Right ventricle myocardium inferior (tissue), 1 donor: ENCODE measurements at places on chromosomes 2 and 18.

DNA sequence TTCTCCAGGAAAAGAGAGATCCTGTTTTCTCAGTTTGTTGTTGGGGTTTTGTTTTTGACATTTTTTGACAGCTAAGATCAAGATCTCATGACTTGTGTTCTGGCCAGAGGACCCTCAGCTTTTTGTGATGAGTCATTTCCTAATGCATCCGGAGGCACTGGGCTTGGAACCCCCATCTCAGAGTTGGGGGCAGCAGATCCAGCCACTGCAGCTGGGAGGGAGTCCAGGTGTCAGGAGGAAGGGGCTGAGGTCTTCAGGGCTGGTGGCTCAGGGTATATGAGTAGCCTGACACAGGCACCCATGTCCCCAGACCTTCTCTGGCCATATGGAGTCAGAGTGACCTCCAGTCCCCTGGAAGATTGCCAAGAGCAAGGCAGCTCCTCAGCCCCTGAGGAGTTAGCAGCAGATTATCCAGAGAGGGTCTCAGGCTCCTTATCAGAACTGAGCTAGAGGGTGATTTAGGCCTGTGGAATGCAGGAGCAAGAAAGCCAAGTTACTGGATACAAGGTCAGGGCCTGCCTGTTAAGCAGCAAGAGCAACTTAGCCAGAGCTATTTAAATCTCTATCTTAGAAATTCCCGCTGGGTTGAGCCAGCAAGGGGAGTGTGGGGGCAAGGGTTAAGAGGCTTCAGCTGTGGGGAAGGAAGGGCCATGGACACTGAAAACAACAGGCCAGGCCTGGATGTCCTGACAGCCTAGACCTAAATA lies 62.4 kb downstream of the TANC1 start:
- peak; percentile 69 for DNase-seq

DNA sequence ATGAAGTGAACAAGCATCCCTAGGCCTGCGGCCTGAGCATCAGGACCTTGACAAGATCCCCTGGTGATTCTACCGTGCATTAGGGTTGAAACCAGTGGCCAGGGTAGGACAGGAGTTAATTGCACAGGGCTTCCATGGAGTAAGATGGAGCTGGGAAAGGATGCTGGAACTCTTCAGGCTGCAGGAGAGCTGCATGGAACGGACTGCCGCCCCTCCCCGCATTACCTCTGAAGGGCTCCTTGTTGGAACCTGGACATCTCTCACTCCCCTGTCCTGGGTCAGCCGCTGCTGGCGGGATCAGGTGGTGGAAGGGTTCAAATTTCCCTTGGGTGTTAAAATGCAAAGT lies 156.6 kb upstream of the ID2 start:
- no peak for DNase-seq

GRCh38 chr2:73172963-73173362 lies 29.4 kb upstream of the NOTO start:
- DNase-seq: no peak

- DNase-seq: no peak
Measured at GRCh38 chr2:49812730-49813129, 658.4 kb upstream of the FSHR start.

DNA sequence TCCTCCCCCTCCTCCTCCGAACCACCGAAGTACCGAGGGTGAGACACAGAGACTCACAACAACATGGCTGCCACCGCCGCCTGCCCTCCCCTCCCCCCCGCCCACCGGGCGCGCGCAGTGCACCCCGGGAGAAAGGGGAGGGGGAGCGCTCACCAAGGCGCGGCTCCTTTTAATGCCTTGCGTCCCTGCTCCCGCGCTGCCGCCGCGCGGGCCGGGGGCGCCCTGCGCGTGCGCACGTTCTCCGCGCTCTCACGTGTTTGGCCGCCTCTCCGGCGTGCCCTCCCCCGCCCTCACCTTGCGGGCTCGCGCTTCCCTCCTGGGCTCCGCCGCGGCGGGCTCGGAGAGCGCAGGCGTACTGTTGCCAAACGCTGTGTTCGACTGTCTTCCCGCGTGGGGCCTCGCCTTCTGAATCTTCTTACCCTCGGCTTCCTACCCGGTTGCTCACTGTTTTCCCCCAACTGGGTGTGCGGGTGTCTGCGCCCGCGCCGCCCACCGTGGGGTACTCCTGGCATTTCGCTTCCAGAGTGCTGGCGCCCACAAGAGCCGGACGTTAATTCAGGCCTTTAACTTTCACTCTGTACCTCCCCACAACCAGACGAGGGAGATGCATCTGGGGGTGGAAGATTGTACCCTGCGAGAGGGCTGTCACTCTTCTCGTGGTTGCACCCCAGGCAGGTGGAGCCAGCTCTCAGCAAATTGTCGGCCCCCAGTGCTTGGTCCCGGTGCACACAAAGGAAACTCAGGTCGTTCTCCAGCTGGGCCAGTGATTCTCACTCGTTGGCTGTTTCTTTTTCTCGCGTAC lies at the start of gene PUM2:
PUM2 (minus strand) TSS at position 92 of the 802 bp plus-strand sequence. CDS start 23,484 bp downstream, outside the sequence.
- DNase-seq: peak; percentile 97
